Hippocampal formation (tissue), 2 donors: ENCODE measurements at places on chromosomes 5 and 9.

DNA sequence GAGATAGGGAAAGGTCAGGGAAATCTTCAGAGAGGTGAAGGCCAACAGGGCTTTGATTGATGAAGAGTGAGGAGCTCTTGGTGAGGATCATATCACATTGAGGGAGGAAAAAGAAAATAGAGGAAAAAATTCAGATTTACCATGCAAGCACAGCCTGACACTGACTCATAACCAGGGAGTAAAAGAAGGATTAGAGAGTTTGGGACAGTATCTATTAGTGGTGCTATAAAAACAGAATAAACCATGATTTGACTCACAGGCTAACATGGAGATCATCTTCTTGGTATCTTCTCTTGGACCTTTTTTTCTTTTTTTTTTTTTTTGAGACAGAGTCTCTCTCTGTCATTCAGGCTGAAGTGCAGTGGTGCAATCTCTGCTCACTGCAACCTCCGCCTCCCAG lies 44.4 kb downstream of the MUSK start:
- no peak for DNase-seq

DNA sequence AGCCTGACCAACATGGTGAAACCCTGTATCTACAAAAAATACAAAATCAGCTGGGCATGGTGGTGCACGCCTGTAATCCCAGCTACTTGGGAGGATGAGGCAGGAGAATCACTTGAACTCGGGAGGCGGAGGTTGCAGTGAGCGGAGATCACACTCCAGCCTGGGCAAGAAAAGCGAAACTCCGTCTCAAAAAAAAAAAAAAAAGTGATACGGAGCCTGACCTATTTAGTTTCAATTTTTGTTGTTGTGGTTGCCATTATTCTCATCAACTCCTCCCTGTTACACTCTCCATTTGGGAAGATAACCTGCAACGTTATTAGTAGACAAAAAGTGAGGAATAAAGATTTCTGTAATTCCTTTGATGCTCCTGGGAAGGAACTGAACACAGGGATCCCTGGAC lies 1.3 kb downstream of the STOM start:
- DNase-seq, result no peak

- DNase-seq, result no peak
Observed at GRCh38 chr9:131704141-131704983, 35.5 kb downstream of the RAPGEF1 start.

DNA sequence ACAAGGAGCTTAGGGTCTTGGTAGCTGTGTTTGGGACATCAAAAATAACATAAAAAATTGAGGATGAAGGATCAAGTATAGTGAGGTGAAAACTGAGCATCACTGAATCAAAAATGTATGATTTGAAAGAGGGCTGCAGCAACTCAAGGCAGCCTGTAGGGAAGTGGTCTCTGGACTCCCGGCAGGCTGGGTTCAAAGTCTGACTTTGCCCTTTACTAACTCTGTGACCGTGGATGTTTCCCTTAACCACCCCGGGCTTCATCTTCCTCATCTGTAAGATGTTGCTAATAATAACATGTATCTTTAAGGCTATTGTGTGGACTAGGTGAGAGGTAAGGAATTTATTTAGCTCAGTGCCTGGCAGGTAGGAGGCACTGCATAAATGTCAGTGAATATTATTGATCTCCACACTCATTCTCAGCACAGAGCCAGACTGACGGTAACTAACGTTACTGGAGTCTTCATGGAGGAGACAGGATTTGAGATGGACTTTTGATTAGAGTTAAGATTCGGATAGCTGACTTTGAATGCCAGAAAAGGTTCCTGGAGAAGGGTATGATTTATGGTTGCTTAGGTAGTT lies 367.3 kb downstream of the NDUFS4 start:
- no peak for DNase-seq

DNA sequence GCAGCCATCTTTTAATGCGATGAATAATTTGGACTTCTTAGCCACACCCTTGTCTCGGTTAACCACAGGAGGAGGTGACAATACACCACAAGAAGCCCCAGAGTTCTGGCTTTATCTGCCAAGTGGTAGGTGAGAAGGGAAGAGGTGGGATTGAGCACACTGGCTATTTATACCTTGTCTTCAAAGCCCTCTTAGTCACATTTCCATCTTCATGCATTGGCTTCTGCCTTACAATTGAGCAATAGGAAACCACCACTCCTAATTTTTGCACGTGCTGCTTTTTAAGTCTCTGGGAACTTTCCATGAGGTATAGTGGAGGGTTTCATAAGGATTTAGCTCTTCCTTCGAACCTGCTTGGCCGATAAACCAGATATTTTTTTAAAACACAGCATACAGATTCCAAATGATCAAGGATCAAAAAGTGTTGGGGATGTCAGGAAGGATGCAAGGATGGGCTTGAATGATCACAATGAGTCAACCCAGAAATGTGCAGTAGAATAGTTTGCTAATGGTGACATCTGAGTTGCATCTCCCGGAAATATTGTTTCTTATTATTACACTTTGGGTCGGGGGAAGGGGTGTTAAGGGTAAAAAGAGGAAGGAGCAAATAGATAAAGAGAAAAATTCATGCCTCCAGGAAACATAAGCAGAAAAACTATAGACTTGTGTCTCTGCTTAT lies 25.5 kb downstream of the PLAC8L1 start:
- DNase-seq, result no peak

GRCh38 chr5:178784391-178784790 lies 53.9 kb upstream of the ZNF354A start:
- no peak for DNase-seq

DNA sequence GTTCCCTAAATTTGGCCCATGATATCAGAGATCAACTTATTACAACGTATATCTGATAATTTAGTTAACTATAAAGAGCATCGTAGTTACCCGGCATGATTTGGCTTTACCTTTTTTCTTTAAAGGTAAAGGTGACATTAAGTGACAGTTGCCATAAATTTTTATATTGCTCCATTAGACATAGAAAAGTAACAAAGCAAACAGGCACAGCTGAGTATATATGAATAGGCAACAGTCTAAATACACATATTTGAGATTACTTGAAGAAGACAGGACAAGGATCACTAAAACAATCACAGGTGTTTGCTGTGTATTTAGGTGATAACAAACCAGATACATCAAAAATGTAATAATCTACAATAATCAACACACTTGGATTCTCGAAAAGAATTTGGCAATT lies 34.8 kb downstream of the RFX3 start:
- DNase-seq, result no peak

DNA sequence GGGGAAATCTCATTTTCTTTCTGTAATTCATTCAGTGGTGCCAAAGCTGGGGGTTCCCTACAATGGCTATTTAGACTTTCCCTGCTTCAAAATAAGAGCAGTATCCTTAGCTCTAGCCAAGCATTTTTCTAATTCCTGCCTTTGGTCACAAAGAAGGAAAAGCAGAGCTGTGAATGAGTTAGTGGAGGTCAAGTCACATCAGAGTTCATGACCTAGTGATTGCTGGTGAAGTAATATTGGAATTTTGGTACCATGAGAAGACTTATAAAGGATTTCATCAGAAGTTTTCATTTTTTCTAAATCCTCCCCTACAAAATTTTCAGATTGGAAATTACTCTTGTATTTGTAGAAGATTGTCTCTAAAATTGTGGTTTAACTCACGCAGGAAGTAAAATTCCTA lies 28.0 kb downstream of the DNAJC21 start:
- DNase-seq, result no peak

DNA sequence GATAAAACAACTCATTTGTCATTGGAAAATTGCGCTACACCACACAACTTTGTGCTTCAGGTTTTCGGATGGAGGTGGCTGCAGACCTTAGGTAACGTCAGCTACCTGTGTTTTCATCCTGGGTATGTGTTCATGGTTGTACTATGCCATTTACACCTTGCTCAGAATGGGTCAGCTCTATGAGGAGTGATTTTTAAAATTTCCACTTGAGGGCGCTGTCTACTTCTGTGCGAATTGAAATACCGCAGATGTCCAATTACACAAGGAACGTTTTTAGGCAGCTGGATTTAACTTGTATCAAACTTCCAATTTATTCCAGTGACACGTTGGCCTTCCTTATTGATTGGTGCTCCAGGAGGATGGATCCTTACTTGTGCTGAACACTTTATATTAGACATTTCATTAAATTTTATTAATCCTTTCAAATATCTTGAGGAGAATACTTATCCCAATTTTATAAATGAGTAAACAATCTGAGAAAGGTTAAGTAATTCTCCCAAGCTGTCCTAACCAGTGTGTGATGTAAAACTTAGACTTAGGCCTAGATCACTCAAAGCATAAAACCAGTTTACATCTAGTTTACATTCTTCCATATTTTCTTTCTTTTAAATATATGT lies 23.4 kb downstream of the DMRTA1 start:
- no peak for DNase-seq

DNA sequence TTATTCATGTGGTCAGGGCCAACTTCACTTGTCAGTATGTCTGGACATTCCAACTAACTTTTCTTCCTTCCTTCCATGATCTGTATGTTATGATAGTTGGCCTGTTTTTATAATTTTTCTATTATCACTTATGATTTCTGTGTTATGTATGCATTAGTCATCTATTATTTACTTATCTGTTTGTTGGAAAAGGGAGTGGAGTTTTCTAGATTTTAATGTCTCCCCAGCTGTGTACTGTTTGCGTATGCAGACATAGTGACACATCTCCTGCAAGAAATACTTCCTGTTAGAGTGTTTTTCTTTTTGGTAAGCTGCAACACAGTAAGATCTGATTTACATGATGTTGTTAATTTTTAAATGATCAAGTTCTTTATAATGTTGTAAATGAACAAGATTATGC lies 8.7 kb upstream of the INSYN2B start:
- DNase-seq, result no peak

DNA sequence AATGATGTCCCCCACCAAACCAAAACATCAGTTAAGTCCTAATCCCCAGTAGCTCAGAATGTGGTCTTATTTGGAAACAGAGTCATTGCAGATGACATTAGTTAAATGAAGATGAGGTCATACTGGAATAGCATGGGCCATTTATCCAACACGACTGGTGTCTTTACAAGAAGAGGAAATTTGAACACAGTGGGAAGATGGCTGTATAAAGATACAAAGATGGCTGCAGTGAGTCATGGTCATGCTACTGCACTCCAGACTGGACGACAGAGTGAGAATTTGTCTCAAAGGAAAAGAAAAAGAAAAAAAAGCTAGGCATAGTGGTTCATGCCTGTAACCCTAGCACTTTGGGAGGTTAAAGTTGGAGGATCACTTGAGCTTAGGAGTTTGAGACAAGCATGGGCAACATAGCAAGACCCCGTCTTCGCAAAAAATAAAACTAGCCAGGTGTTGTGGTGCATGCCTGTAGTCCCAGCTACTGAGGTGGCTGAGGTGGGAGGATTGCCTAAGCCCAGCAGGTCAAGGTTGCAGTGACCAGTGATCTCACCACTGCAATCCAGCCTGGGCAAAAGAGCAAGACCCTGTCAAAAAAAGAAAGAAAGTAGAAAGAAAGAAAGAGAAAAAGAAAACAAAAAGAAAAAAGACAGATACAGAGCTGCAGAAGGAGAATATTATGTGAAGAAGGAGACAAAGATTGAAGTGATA lies 130.0 kb upstream of the CDKN2B start:
- DNase-seq, result no peak

DNA sequence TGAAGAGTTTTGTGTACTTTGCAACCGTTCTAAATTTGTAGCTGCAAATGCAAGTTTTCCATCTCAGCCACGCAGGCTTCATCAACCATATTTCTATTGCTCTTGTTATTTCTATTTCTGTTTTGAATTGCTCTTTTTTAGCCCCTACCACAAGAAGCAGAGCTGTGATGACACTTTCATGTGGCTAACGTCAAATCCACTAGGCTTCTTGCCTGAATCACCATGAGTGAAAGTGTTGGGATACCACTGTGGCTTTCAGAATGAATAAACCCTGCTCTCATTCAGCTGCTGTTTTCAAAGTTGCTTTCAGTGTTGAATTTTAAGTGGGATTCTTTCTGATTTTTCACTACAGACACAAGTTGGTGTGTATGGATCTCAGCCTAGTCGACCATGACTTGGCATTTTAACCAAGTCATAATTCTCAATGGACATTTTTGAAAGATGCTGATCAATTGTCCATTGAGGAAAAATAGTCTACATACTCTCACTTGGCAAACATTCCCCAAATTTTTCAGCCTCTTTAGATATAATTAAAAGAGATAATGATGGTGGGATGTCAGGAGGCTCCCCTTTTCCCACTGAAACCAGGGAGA lies 41.0 kb upstream of the MTAP start:
- DNase-seq, result no peak

DNA sequence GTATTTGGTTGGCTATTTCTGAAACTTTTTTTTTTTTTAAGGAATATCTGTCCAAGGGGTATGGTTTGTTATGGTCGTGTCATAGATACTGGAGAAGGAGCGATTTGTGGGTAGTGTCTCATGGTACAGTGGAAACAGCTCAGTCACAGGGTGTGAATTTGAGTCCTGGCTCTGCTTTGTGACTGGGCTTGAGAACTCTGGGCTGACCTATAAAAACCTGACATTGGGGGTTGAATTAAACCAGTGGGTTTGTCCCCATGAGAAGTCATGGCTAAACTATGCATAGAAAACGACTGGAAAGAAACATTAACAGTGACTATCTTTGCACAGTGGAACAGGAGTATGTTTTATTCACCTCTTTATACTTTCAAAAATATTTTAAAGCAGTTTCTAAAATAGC lies 54.7 kb downstream of the MACROH2A1 start:
- DNase-seq, result no peak

- DNase-seq, result no peak
Observed at GRCh38 chr5:34833976-34834793, 4.8 kb upstream of the TTC23L start.

DNA sequence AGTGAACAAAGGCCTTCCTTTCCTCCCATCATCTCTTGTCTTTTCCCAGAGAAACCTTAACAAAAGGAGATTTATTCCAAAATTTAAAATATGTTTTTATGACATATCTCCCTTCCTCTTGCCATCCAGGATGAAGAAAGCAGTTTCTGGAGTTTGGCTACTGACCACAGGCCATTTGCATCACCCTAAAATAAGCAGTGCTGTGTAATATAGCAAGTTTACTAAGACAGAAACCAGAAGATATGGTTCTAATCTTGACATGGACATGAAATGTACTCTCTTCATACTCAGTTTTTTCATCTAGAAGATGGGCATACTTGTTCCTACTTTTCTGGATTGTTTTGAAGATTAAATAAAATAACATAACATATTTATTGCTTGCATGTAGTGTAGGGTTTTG lies 50.2 kb upstream of the ZFAND5 start:
- DNase-seq, result no peak

GRCh38 chr9:27475057-27475595 lies 49.0 kb upstream of the IFNK start:
- DNase-seq, result no peak

GRCh38 chr5:168772316-168772961 lies 193.3 kb upstream of the PANK3 start:
- DNase-seq, result no peak

- DNase-seq, result no peak
Observed at GRCh38 chr5:67215519-67216471, 19.2 kb upstream of the CD180 start.

DNA sequence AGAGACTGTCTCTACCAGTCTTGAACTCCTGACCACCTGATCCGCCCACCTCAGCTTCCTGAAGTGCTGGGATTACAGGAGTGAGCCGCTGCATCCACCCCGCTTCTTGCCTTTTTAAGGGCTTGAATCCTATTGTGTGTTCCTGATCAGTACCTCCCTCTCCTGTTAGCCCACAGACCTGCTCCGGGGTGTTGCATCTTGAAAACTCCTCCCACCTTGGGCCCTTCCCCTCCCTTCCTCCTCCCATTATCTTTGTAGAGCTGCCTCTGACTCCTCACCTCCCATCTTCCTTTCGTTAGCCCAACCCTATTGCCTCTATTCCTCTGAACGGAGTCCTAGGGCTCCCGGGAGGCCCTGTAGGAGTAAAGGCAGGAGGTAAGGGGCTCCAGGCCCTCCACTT lies 48.5 kb upstream of the NEK6 start:
- no peak for DNase-seq

- DNase-seq, result no peak
Observed at GRCh38 chr5:12936221-12936620, 1008.3 kb downstream of the DNAH5 start.
